ENCODE measurements at places on chromosomes 7 and 10. TPM values are rescaled to one million over a fixed set of nuclear protein-coding genes. Genes with fewer than 3 reads are reported as not detected.

The GDF2 gene
- total RNA-seq: not detected

The SNX10 gene
- total RNA-seq: 0.20 TPM

The HOXA11 gene
- total RNA-seq: 4.8 TPM

The CPA4 gene
- 1.6 TPM for total RNA-seq

The UCN3 gene
- not detected for total RNA-seq

The C1QL3 gene
- total RNA-seq: not detected

The CYP2C18 gene
- not detected for total RNA-seq

The SEMA3A gene
- 5.1 TPM for total RNA-seq

The PTPRE gene
- 1.2 TPM for total RNA-seq

The BET1 gene
- 18.7 TPM for total RNA-seq

Measured in subcutaneous preadipocyte (primary cell).